Gastroesophageal sphincter (tissue), 4 donors: ENCODE measurements at places on chromosomes 12 and 14.
A peak's percentile ranks its signal among the peaks of the same experiment; 100 is the strongest.

GRCh38 chr14:104975481-104976197 lies 2.5 kb downstream of the AHNAK2 start:
- H3K4me3 ChIP-seq, result no peak overlapping the region
- no peak overlapping the region for H3K27ac ChIP-seq
- no peak for ATAC-seq
- no peaks in the 10 kb centered on the region for H3K36me3 ChIP-seq

- H3K4me3 ChIP-seq, result no peak within 1 kb of the TSS
- H3K4me1 ChIP-seq, result peaks cover 8% of the 10 kb centered on the region
- no peak for ATAC-seq
- no peak within 1 kb of the TSS for H3K27ac ChIP-seq
- no peaks in the 10 kb centered on the region for H3K36me3 ChIP-seq
Measured at GRCh38 chr12:101209319-101210302, at the start of gene SLC5A8. SLC5A8 (minus strand) TSS chr12:101210238; CDS start chr12:101209848, 390 bp downstream.

DNA sequence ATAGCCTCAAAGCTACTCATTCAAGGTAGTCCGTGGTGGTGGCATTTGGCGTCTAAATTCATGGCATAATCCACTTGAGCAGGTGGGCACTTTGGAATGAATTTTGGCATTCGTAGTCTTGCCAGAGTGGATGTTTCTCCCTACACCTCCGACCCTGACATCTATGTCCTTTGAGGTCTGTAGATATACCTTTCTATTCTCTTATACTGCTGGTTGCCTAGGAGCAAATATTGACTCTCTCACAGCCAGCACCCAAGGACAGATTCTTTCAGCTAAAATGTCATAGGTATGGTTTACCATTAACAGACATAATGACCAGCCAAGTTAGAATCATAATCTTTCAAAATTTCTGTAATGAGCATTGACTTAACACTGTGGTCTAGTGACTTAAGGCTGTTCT lies 47.4 kb upstream of the FLRT2 start:
- H3K4me3 ChIP-seq, result no peak overlapping the region
- no peaks in the 10 kb centered on the region for H3K4me1 ChIP-seq
- H3K27ac ChIP-seq, result no peak overlapping the region

GRCh38 chr12:94534774-94535509 lies 75.3 kb upstream of the CEP83 start:
- H3K4me3 ChIP-seq, result no peak overlapping the region
- H3K27ac ChIP-seq, result no peak overlapping the region
- ATAC-seq, result no peak
- no peaks in the 10 kb centered on the region for H3K27me3 ChIP-seq
- H3K36me3 ChIP-seq, result no peaks in the 10 kb centered on the region

DNA sequence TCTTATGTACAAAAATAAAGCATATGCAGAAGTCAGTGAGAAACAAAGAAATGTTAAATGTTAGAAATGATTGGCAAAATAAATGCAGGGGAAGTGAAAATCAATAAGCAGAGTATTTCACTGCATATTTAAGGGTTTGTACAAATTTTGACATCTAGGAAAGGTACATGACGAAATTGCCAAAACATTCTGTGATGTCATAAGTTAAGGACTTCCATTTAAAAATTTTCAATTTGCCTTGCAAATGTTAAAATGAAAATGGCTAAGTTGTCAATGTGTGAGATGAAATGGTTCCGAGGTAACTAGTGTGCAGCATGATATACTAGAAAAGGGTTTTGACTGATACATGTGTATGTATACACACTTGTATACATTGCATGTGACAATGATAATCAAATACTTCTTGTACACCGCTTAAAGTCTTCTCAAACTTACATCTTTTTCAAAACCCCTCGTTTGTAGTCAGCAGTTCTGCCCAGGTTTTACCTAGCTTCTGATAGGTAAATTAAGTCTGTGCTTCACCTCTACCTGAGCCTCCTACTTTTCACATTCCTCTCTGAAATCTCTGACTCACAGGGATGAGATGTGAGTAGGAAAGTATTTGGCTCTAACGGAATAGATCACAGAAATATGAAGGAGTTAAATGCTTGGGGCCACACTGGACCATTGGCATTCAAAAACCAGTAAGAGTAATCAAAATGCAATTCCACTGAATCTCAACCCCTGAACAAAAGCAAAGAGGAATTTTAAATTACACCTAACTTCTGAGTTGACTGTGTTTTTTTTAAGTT lies 442.4 kb upstream of the FOXG1 start:
- no peaks in the 10 kb centered on the region for H3K4me1 ChIP-seq
- no peaks in the 10 kb centered on the region for H3K27me3 ChIP-seq
- H3K36me3 ChIP-seq, result no peaks in the 10 kb centered on the region
- no peak overlapping the region for H3K27ac ChIP-seq
- no peak for ATAC-seq
- H3K4me3 ChIP-seq, result no peak overlapping the region

- H3K27ac ChIP-seq, result no peak overlapping the region
- no peaks in the 10 kb centered on the region for H3K36me3 ChIP-seq
Measured at GRCh38 chr12:32887058-32887457, 9.5 kb downstream of the PKP2 start.

DNA sequence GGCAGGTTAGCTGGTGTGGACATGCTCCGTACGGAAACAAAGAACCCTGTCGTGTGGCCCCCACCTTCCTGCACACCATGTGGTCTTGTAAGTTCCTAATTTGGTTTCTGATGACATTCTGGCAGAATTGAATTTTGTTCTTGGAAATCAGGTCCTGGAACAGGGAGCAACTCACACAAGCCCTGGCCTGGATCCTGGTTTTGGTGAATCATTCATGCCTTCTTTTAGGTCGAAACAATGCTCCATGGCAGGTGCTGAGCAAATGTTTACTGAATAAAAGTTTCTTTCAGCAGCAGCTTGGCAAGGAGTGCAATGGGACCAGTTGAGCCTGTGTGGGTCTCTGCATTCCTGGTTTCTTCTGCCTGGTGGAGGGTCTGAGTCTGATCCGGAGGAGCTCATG lies 978.4 kb downstream of the BCL11B start:
- H3K36me3 ChIP-seq, result no peaks in the 10 kb centered on the region
- H3K27ac ChIP-seq, result no peak overlapping the region
- no peaks in the 10 kb centered on the region for H3K4me1 ChIP-seq
- ATAC-seq, result no peak
- H3K27me3 ChIP-seq, result peaks cover 25% of the 10 kb centered on the region

DNA sequence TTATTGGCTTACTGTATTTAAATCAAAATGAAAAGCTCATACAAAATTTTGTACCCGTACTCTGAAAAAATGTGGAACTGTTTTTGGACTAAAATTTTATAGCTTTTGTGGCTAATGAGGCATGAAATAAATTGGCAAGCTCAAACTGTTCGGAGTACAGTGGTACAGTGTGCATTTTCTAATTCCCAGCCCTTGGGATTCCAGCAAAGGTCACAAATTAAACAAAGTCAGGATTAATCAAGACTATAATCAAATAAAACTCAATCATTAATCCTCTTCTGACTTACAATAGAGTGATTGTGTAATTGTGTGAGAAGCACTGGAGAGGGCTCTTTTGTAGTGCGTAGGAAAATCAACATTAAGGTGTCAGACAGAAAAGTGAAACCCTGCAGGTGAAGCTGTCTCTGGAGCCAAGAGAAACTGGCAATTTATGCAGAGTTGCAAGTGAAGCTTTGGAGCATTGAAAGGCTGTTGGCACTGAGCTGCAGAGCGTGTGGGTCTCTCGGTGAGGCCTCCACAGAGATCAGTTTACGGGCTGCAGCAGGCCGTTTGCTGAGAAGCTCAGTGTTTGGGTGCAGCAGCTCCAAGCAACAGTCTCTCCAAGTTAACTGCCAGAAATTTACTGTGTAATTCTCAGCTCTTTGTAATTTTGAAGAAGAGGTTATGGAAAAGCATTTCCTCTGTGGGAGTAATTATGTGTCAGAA lies 275.9 kb downstream of the FBXL14 start:
- no peak overlapping the region for H3K4me3 ChIP-seq
- no peak for ATAC-seq
- no peaks in the 10 kb centered on the region for H3K36me3 ChIP-seq
- H3K4me1 ChIP-seq, result no peaks in the 10 kb centered on the region
- H3K27ac ChIP-seq, result peak overlapping the region; percentile 41

- no peaks in the 10 kb centered on the region for H3K27me3 ChIP-seq
- H3K27ac ChIP-seq, result no peak overlapping the region
- no peaks in the 10 kb centered on the region for H3K4me1 ChIP-seq
Measured at GRCh38 chr12:26471560-26471959, 276.2 kb downstream of the SSPN start.

- H3K4me3 ChIP-seq, result no peak overlapping the region
- H3K36me3 ChIP-seq, result no peaks in the 10 kb centered on the region
- H3K4me1 ChIP-seq, result peaks cover 5% of the 10 kb centered on the region
- no peaks in the 10 kb centered on the region for H3K27me3 ChIP-seq
- ATAC-seq, result peak; percentile 37
- H3K27ac ChIP-seq, result no peak overlapping the region
Measured at GRCh38 chr14:52348776-52349175, 34.7 kb downstream of the PTGER2 start.

GRCh38 chr12:124140944-124141486 lies 153.9 kb upstream of the RFLNA start:
- no peaks in the 10 kb centered on the region for H3K4me1 ChIP-seq
- H3K36me3 ChIP-seq, result no peaks in the 10 kb centered on the region
- H3K4me3 ChIP-seq, result no peak overlapping the region
- ATAC-seq, result no peak
- no peak overlapping the region for H3K27ac ChIP-seq

GRCh38 chr12:39490500-39491282 lies 47.8 kb upstream of the KIF21A start:
- no peak overlapping the region for H3K4me3 ChIP-seq
- no peaks in the 10 kb centered on the region for H3K4me1 ChIP-seq
- H3K36me3 ChIP-seq, result no peaks in the 10 kb centered on the region
- no peaks in the 10 kb centered on the region for H3K27me3 ChIP-seq
- no peak overlapping the region for H3K27ac ChIP-seq
- no peak for ATAC-seq

DNA sequence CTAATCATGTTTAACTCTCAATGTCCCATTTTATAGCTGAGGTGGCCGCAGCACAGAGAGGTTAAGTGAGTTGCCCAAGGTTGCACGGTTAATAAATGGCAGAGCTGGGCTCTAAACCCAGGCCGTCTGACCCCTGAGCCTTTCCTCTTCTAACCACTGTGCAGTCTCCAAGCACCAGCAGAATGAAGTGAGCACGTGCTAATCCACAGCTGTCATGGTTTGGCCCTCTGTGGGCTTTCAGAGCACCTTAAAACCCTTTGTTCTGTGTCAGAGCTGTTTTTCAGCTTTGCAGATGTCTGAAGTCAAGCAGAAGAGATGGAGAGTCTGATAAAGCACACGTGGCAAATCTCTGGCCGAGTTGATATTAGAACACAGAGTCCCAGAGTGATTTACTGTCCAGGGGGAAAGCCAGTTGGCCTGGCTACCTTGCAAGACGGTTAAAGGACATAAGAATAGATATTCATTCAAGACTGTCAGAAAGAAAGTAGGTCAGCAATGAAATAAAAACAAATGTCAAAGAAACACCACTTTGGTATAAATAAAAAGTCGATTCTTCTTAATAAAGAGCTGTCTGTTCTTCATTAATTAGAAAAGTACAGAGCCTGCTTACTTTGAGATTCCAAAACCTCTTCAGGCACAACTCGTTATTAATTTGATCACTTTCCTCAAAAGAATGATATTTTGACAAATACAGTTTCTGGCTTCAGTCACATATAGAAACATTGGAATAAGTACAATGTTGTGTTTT lies 107.3 kb downstream of the CRADD start:
- H3K4me3 ChIP-seq, result no peak overlapping the region
- H3K36me3 ChIP-seq, result no peaks in the 10 kb centered on the region
- peak overlapping the region; percentile 79 for H3K27ac ChIP-seq
- H3K4me1 ChIP-seq, result peaks cover 17% of the 10 kb centered on the region
- peak; percentile 87 for ATAC-seq

- no peak overlapping the region for H3K4me3 ChIP-seq
- ATAC-seq, result no peak
- H3K27ac ChIP-seq, result no peak overlapping the region
- H3K27me3 ChIP-seq, result peaks cover 34% of the 10 kb centered on the region
- no peaks in the 10 kb centered on the region for H3K4me1 ChIP-seq
Measured at GRCh38 chr12:117202033-117202432, 11.8 kb upstream of the FBXO21 start.

DNA sequence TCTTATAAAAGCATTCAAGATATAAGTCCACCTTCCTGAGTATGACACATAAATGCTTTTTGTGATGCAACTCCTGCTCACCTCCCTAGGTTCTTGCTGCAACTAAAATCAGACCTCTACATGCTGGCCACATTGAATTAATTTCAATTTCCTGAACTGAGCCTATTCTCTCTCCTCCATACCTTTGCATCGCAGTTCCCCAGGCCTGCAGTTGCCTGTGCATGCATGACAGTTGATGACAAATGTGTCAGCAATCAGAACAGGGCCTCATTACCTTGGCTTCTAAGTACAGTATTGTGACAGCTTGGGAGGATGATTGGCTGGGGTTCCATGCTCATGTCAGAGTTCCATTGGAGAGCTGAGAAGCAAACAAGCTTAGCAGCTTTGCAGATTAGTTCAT lies 3.9 kb upstream of the TM7SF3 start:
- no peak overlapping the region for H3K27ac ChIP-seq
- H3K4me3 ChIP-seq, result no peak overlapping the region
- H3K27me3 ChIP-seq, result no peaks in the 10 kb centered on the region
- H3K4me1 ChIP-seq, result no peaks in the 10 kb centered on the region

- no peak for ATAC-seq
- H3K4me1 ChIP-seq, result no peaks in the 10 kb centered on the region
- H3K36me3 ChIP-seq, result no peaks in the 10 kb centered on the region
- no peak overlapping the region for H3K27ac ChIP-seq
- no peak overlapping the region for H3K4me3 ChIP-seq
Measured at GRCh38 chr12:118589162-118589561, 212.8 kb downstream of the SUDS3 start.

DNA sequence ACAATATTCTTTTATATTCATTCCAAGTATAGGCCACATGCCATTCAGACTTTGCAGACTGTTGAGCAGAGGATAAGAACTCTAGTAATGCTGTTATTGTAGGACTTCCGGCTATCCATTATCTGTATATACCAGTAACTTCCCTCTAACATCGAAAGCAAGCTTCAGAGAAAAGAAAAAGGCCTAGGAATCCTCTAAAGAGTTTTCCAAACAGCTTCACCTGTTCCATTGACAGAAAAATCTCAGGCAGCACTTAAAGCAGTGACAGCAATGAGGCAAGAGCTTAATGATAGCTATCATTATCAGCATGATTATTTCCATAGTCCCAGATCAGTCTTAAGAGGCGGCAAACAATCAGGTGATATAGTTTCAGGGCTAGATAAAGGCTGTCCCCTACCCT lies 1.8 kb downstream of the CPNE8 start:
- ATAC-seq, result no peak
- H3K4me1 ChIP-seq, result peaks cover 41% of the 10 kb centered on the region
- H3K4me3 ChIP-seq, result no peak overlapping the region
- H3K27ac ChIP-seq, result peak overlapping the region; percentile 94

- ATAC-seq, result no peak
- H3K36me3 ChIP-seq, result no peaks in the 10 kb centered on the region
- no peak overlapping the region for H3K27ac ChIP-seq
- no peaks in the 10 kb centered on the region for H3K27me3 ChIP-seq
Measured at GRCh38 chr12:76276499-76277151, 71.6 kb downstream of the BBS10 start.

DNA sequence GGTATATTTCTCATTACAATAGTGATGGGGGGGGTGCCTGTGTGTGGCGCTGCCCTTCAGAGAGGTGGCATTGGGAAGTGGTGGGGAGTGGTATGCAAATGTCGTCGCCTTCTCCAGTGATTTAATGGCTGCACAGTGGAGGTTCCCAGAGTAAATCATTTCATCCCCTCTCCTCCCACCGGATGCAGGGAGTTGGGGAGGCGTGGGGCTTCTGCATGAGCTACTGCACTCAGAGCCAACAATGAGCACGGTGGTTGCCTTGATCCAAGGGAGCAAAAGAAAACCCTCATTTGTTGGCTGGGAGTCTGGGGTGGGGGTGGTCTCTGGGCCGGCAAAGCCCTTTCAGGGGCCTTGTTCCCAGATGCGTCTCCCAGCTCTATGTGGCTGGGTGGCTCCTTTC lies 124.3 kb downstream of the AACS start:
- H3K4me3 ChIP-seq, result no peak overlapping the region
- H3K4me1 ChIP-seq, result peaks cover 11% of the 10 kb centered on the region
- H3K27me3 ChIP-seq, result peaks cover 90% of the 10 kb centered on the region
- no peak overlapping the region for H3K27ac ChIP-seq
